ENCODE measurements at places on chromosomes 1 and 21.
A peak's percentile ranks its signal among the peaks of the same experiment; 100 is the strongest.

DNA sequence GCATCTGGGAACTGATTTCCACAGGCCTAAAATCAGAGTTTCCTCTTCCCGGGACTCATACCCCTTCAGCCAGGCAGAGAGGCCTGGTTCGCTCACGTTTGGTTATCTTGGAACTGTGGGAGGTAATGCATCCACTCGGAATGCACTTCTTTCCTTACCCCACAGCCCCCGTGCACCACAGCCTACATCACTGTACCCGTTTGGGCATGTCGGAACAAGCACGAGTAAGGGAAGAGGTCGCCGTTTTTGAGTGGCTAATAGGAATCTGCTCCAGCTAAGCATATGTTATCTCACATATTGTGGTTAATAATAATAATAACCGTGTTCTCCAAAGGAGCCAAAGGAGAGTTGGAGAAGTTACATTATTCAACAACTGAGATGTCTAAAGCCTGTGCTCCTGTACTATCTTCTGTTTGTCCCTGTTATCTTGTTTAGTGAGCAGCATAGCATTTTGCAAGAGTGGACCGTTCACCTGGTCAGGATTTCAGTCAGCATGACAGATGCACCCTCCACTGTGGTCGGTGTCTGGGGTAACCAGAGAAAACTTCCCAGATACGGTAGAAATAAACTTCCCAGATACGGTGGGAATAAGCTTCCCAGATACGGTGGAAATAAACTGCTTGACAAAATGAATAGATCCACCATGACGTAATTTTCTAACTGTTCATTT is 198.6 kb downstream of the SDCCAG8 start:
- no peak for DNase-seq

DNA sequence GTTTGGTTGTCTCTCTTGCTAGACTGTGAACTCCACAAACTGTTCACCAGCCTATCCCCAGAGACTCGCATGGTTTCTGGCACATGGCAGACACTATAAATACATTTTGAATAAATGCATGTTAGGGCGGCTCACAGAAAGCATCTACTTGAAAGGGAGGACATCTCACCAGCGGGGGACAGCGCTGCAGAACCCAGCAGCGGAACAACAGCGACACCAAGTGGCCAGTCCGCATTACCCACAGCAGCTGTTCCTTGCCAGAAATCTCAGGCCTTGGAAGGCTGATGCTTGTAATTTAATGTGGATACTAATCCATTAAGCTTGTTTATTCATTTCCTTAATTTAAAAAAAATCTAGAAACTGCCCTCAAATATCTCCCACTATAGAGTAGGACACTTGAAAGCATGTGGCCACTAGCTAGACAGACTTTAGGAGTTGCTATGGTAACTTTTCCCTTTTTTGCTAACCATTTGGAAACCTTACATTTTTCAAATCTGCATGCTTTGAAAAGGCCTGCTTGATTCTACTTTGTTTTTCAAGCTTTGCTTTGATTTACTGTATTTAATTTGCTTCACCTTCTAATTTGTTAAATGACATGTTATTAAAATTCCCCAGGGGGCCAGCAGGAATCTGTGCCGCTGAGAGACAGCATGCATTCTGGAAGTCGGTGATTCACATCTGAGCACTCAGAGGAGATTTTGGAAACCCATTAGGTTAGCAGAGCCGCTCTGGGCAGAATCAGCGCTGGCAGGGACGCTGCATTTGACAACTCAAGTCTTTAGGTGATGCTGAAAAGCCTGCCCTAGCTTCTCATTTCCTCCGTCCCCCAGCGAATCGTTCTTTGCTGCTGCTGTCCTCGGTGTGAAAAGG is 63.5 kb upstream of the SSX2IP start:
- peak; percentile 71 for DNase-seq

GRCh38 chr1:92817986-92818764 is 13.7 kb upstream of the RPL5 start:
- DNase-seq: peak; percentile 31

DNA sequence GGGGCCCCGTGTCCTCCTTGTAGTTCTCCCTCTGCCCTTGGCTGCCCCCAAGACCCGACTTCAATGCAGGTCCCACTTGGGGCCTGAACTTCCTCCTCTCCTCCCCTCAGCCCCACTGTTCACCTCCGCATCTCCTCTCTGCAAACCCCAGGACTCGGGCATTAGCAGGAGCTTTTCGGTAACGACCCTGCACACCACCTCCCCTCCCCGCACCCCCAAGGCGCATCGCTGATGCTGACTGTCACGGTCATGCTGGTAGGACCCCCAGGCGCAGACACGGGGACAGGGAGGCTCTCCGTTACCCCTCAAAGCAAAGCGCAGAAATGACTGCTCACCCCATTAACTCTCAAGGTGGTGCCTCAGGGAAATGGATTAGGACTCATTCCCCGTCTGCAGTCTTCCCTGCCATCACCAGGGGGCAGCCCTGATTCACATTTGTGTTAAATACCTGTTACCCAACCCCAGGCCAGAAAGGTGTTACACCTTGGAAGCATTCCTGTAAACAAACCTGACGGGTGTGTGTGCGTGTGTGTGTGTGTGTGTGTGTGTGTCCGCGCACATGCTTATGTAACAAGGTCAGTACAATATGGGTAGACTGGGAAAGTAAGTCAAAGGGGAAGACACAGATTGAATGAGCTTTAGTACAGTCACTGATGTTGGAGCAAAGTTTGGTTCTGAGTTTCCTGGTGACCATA is 6.4 kb upstream of the GUCA2B start:
- peak; percentile 56 for DNase-seq

DNA sequence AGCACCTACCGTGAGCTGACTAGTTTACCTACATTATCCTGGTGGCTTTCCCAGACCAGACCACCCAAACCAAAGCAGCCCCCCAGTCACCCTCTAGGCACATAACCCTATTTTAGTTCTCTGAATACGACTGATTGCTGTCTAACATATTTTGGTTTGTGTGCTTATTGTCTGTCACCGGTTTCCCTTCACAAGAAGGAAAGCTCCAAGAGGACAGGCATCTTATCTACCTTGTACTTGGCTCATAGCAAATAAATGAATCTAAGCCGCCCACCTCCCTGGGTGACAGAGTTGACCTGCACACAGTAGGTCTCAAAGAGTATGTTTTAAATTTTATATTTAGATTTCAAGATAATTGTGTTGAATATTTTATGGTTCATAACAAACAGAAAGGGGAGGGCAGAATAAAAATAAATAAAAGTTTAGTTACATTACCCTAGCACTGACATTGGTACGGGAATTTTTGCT is 904 bp upstream of the PRDX6 start:
- DNase-seq: no peak

All from fibroblast of skin of right quadriceps (primary cell).